ENCODE measurements at places on chromosomes 7 and 10. TPM values are rescaled to one million over a fixed set of nuclear protein-coding genes. Genes with fewer than 3 reads are reported as not detected.

UCMA gene
- total RNA-seq: not detected

MPP7 gene
- 35.8 TPM for total RNA-seq

DNA sequence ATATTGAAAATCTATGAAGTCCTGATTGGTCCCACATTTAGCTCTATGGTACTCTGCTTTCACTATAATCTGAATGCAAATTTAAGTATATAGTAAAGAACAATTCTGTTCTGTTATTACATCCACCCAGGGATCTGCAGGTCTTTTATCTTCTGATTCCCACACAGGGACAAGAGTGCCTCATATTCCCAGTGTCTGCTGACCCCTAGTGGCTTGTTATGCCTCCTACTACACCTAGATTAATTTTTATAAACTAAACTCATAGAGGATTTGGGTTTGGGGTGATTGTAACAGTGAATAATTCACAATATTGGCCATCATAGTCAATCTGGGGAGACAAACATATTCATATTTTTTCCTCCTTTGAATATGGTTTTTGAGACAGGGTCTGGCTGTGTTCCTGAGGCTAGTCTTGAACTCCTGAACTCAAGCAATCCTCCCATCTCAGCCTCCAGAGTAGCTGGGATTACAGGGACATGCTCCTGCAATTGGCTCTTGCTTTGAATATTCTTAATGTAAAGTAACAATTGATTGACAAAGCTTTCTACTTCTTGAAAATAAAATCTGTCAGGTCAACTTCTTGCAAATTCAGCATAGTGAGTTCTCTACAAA lies 282.1 kb downstream of the KCND2 start:
- DNase-seq: no peak

- DNase-seq: no peak
Observed at GRCh38 chr7:1925349-1925748, 255.3 kb downstream of the ELFN1 start.

DNA sequence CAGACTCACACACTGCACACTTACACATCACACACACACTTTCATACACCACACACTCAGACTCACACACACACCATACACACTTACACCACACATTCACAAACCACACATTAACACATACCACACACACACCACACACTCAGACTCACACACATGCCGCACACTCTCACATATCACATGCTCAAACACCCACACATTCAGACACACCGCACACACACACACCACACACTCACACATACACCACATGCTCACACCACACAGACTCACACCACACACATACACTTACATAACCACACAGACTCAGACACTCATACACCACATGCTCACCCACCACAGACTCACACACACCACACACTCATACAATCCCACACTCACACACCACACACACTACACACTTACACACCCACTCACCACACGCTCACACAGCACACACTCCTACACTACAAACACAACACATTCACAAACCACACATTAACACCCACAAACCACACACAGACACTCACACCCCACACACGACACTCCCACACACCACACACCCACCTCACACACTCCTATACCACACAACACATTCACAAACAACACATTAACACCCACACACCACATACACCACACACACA lies 125.4 kb downstream of the EVX1 start:
- DNase-seq: no peak

DNA sequence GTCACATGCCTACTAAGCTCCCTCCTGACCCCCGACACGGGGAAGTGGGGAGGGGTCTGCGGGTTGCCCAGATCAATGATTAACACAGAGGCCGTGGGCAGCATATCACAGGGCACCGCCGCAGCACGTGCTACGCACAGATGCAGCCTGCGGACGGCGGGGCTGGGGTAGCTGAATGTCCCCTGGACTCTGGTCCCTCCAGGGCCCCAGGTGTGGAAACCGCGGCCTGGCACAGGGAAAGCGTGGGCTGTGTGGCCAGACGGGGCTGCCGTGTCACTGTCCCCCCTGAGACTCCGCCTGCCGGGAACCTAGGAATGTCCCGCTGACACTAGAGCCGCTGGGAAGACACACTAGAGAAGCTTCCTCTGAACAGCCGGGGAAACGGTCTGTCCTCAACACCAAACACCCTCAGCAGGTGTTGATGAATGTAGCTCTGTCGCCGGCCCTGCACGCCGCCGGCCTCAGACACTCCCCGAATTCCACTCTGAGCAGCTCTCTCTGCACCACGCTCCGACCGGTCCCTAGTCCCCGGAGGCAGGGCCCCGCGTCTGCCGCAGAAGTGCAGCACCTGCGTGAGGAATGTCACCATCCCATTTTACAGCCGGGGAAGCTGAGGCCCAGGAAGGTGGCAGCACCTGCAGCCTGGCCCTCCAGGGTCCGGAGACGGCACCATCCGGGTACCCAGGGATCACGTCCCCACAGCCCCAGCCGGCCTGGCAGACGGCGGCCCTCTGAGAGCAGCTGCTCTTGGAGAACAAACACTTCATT lies 33.4 kb upstream of the PDGFA start:
- DNase-seq: no peak

VSTM4 gene
- 16.0 TPM for total RNA-seq

GRCh38 chr7:126426652-126427051 lies 826.1 kb downstream of the GRM8 start:
- DNase-seq: no peak

- no peak for DNase-seq
Observed at GRCh38 chr10:18875477-18875876, 173.1 kb upstream of the MALRD1 start.

CDCA7L gene
- 12.0 TPM for total RNA-seq

VPS37D gene
- 0.86 TPM for total RNA-seq

DNA sequence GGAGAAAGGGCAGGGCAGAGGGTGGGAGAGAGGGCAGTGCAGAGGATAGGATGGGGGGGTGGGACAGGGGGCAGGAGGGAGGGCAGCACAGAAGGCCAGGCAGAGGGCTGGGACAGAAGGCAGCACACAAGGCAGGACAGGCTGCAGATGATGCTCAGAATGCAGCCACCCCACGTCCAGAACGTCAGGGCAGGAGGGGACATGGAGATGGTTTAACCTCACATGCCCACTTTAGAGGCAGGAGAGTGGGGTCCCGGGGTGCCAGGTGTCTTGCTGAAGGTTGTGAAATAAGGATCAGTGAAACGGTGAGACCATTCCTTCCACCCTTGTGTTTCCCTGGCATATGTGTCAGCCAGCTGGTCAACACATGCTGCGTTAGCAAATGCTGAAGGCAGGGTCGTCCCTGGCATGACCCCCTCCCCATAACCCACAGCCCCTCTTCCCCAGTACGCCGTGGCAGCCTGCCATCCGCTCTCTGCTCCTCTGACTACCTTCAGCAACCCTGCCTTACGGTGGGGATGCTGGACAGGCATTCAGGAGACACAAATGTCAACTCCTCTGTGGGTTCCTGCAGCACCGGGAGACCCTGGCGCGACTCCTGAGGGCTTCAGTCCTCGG lies 592.1 kb downstream of the DNAJB6 start:
- DNase-seq: no peak

SLC13A4 gene
- total RNA-seq: 0.13 TPM

DNA sequence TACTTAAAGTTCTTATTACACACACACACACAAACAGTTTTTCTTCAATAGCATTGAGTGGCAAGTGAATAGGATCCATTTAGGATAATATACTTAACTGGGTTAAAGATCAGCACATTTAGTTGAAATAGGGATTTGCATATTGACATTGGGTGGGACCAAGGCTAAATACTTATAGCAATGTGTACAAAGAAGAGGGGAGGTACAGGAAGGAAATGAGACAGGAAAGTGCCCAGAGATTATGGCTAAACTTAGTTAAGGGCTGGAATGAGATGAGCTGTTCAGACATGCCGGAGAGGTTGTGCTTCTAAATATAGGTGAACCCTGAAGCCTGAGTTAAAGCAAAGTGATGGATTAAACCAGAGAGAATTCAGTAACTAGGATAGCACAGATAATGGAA lies 95.1 kb downstream of the LSMEM1 start:
- no peak for DNase-seq

DNA sequence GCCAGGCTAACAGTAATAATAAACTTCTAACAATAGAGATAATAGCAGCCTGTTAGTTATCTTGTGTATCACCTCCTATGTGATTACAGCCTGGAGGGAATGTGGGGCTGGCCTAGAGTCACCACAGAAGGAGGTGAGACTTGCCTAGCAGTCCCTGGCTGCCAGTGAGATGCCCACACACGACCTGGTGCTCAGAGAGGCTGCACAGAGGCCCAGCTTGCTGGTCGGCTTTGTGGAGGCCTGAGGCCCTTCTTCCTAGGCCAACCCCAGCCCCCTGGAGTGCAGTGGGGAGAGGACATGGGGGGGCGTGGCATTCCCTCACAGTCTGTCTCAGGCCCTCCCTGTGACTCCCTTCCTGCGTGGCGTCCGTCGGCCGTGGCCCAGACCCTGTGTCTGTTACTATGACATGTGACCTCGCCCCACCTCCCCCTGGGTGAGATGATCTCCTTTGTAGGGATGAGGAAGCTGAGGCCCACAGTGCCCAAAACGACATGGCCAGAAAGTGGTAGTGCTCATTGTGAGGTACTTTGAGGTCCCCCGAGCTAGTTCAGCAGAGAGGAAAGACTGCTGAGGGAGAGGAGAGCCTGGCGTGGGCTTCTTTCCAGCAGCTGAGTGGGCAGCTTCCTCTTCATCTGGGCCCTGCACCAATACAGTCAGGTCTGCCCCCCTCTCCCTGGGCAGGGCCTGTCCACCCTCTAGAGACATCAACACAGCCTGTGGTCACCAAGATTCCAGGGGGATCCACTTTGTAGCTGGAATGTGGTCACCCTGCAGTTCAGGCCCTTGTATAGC lies 29.7 kb downstream of the UNC5B start:
- no peak for DNase-seq

CDK5 gene
- total RNA-seq: 5.5 TPM

- no peak for DNase-seq
Observed at GRCh38 chr7:131190146-131190545, 137.5 kb upstream of the MKLN1 start.

DNA sequence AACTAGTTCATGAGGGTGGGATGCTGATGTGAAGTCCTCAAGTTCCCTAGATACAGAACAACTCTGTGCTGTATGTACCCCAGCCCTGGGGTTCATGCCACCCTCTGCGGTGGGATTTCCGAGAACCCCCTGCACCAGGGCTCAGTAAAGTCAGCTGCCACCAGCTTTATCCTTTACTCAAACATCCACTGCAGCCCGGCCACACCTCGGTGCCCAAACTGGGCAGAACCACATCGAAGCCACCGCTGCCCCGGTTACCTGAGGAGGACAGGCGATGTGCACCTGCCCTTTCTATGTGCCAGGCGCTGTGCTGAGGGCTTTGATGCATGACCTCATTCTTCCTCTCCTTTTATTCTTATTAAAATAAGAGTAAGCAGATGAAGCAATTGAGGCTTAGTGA lies 9.9 kb upstream of the CALML5 start:
- DNase-seq: no peak

GRCh38 chr7:137956591-137956990 lies 45.3 kb downstream of the CREB3L2 start:
- no peak for DNase-seq

C10orf143 gene
- 11.6 TPM for total RNA-seq

GRCh38 chr7:95794917-95795515 lies 22.7 kb downstream of the DYNC1I1 start:
- no peak for DNase-seq

- no peak for DNase-seq
Observed at GRCh38 chr7:151814400-151815009, 62.4 kb downstream of the PRKAG2 start.

CCDC186 gene
- total RNA-seq: 30.7 TPM

FAM25A gene
- not detected for total RNA-seq

PLPP4 gene
- not detected for total RNA-seq

- no peak for DNase-seq
Observed at GRCh38 chr10:86162696-86163400, 203.7 kb downstream of the GRID1 start.

DNA sequence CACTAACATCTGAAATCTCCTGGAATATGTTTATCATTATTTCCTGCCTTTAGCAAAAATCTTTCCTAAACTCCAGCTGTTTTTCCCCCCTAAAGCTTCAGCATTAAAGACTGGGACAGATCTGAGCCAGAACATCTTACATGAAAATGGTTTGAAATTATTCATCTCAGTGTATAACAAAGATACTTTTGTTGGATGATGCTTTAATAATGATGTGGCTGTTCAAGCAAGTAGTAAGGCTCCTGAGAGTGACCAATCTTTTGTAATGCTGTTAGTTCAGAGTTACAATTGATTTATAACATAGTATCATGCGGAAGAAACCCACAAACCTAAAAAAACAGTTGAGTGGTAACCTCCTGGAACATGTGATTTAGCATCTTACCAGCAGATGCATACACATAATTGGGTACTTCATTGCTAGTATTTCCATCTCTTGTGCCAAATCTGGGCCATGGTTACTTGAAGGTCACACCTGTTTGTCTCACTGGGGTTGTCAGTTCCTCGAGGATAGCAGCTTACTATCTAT lies 1.5 kb downstream of the BZW2 start:
- no peak for DNase-seq

GRCh38 chr10:30463944-30464451 lies 30.0 kb downstream of the MAP3K8 start:
- no peak for DNase-seq

- no peak for DNase-seq
Observed at GRCh38 chr7:135888740-135889139, 88.4 kb downstream of the MTPN start.

DNA sequence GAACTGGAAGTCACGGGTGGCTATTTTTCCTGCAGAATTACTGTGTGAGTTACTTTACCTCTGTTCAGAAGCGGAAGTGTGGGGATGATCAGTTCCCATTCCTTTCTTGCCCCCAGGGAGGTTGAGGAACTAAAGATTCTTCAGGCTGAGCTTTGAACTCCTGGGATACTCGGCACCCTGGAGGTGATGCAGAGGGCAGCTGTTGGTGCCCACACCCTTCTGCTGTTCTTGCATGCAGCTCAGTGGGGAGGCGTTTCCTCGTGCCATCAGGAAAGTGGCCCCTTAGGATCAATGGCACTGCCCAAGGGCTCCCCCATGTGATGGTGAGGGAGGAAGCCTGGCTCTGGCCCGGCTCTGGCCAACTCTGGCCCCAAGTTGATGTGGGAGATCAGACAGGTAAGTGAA lies 44.7 kb upstream of the MXI1 start:
- no peak for DNase-seq

CALN1 gene
- total RNA-seq: not detected

NPY4R2 gene
- not detected for total RNA-seq
